ENCODE measurements at places on chromosomes 1 and 21. TPM values are rescaled to one million over a fixed set of nuclear protein-coding genes. Genes with fewer than 3 reads are reported as not detected.

Gene TAF5L
- 23.8 TPM for total RNA-seq

Gene SEMA6C
- 18.9 TPM for total RNA-seq

Gene S100A13
- 15.0 TPM for total RNA-seq

Gene MECR
- total RNA-seq: 29.1 TPM

Gene NTMT2
- not detected for total RNA-seq

Gene KRTAP12-2
- not detected for total RNA-seq

Gene TNFRSF18
- total RNA-seq: not detected

Gene OR2L5
- 1.8 TPM for total RNA-seq

Data from diencephalon (tissue), 1 donor.